Fibroblast of the conjunctiva (primary cell): ENCODE measurements at places on chromosomes 11 and 22.

DNA sequence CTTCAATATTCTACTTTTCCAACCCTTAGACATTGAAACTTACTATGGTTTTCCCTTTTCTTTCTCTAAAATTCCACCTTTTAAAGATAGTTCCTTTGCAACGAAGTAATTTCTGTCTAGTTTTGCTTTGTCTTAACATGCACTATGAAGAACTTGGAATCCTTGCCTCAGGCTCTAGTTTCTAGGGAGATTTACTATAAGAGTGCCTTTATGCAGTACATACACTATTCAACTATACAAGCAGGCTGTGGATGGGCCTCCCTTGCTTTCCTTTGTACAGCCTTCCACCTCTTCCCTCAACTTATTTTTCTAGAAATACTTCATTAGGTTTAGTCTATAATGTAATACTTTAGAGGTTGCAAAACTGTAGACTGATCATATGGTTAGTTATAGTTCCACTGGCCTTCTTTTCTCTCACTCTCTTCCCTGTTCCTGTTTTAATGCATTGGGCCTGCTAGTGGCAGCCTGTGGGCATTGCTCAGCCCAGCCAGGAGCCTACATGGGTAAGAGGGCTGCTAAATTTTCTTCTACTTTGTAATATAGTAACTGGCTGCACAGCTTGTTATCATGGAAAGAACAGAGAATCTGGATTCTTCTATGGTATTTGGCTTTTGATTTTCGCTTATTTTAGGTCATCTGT, 100.2 kb downstream of the C11orf87 start:
- DNase-seq = no peak

DNA sequence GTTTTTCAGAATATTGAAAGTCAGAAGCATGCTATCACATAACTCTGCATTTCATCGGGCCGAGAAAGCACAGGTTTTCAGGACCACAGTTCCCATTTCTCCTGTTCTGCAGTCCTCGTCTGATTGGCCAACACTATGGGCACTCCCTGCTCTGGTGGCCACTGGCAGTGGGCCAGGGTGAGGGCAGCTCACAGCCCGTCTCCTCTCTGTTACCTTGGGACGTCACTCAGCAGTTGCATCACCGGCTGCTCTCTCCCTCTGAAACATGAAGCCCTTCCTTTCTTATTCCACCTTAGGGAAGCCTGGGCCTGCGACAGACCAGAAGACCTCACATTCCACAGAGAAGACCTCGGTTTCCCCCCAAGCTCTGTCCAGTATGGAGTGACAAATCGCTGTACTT, 11.4 kb upstream of the MICAL3 start:
- DNase-seq = no peak

GRCh38 chr11:132941761-132942160, 590.5 kb downstream of the OPCML start:
- DNase-seq = no peak

DNA sequence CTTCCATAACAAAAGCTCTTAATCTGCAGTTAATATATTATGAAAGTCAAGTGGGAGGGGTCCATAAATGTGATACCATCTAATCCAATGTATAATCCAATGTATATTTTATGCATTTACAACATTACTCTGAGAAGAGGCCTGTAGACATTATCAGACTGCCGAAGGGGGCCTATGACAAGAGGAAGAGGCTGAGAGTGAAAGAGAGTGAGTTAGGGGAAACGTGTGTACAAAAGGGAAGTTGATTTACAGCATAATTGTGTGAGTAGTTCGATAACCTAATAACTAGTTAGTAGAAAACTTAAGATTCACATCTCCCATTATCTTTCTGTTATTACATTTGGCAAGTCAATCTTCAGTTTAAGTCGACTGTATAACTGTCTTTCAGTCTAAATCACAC, 86.6 kb downstream of the DDX10 start:
- no peak for DNase-seq

DNA sequence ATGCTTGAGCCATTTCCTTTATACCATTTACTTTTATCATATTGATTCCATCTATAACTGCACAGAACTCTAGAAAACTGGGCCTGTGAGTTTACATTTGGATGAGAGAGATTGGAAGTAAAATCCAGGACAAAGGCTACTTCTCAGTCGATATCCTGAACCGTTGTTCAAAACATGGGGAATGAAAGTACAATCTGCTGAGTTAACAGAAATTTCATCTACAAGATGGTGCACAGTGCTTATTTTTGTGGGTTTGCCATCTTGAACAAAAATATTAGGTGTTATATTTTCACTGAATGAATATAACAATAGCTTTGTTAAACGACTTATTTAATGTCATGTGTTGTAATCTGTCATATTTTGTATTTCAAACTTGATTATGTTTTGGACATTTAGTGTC, 622.6 kb downstream of the LUZP2 start:
- no peak for DNase-seq

GRCh38 chr22:41576877-41577276, 12.8 kb downstream of the PMM1 start:
- no peak for DNase-seq

DNA sequence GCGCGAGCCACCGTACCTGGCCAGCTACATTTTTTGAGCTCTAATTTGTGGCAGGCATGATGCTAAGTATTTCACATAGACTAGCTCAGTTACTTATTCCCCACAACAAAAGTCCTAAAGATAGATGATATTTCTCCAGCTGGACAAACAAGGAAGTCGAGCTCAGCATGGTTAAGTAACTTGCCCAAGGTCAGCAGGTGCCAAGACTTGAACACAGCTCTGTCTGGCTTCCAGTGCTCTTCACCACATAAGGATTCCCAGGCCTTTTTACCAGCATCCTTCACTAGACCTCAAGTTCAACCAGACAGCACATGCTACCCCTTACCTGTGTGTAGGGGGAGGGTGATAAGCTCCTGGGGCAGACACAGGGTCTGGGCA, 177.3 kb upstream of the NCAM1 start:
- DNase-seq = no peak

- no peak for DNase-seq
These were observed 7.3 kb downstream of the IFT27 start for GRCh38 chr22:36768616-36769015.

GRCh38 chr22:25067851-25068421, 115.4 kb downstream of the KIAA1671 start:
- no peak for DNase-seq

- DNase-seq = no peak
These were observed 13.4 kb downstream of the EPS8L2 start for GRCh38 chr11:719214-720016.

DNA sequence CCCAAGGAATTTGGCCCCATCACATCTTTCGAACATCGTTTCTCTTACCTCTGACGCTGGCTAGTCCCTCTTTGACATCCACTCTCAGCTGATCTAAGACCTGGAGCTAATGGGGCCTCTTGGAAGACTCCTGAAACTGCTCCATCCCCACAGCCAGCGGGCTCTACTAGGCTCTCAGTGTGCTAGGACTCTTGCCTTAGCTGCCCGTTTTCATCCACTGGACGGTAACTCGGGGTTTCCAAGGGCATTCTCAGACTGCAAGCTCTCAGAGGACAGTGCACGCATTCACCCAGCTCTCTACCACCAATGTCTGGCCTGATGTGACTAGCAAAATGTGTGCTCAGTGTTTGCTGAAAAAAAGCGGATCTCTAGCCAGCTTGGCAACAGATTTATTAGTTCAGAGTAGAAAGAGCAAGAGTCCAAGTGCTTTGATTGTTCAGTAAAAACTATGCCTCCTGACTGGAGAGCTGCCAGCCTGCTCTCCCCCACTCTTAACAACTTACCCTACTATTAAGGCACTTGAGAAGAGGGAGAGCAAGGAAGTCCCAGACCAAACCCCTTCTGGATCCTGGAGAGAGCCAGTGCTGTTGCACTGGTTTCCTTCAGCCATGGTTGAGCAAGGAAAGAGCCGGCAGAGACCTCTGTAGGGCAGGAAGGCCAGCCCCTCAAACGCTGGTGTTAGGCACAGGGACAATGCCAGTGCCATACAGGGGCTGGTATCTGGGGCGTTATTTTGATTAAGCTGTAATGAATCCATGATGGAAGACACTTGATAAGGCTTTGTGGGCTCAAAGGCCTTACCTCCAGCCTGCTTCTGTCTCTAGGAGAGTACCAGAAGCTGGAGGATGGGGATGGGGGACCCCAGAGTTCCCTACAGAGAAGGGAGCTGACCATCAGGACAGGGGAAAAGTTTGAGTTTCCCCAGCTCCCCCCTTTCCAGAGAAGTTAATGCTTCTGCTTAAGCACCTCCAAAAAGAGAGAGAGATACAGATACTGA, 9.2 kb downstream of the RELA start:
- no peak for DNase-seq

DNA sequence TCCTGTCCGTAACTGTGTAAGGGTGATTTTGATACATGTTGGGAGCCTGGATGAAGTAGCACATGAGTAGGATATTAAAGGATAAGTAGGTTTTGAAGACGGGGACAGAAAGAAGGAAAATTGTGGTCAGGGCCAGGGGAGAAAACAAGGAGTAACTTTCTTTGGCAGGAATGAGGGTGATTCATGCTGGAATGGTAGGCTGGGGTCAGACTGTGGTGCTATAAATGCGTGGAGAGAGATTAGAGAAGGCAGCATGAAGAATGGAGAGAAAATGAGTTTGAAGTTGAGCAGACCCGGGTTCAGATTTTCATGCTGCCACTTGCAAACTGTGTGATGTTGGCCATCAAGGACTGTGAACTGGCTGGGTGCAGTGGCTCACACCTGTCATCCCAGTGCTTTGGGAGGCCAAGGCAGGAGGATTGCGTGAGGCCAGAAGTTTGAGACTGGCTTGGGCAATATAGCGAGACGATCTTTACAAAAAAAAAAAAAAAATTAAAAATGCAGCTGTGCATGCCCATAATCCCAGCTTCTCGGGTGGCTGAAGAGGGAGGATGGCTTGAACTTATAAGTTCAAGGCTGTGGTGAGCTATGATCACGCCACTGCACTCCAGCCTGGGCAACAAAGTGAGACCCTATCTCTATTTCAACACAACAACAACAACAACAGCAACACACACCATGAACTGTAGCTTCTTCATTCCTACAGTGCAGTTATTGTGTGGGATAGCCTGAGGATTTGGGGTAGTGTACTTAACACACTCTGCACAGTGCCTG, 22.3 kb downstream of the ZBTB16 start:
- DNase-seq = no peak

DNA sequence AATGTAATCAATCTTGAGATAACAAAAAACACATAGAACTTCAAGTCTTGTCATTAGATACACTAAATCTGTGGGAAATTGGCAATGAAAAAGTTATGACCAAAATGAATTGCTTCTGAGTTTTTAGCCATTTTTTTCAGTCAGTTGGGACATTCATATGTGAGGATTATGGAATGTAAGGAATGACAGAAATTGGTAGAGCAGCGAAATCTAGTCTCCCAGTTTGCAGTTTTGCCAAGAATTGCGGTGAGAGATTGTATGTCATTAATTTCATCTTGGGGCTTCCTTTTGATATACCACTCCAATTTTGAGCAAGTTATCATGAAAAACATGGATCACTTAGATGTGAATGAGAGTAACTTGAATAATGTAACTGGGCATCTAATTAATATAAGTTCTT, 49.9 kb downstream of the SIK2 start:
- no peak for DNase-seq

- DNase-seq = no peak
These were observed 131.9 kb downstream of the TEAD1 start for GRCh38 chr11:12806113-12806512.

DNA sequence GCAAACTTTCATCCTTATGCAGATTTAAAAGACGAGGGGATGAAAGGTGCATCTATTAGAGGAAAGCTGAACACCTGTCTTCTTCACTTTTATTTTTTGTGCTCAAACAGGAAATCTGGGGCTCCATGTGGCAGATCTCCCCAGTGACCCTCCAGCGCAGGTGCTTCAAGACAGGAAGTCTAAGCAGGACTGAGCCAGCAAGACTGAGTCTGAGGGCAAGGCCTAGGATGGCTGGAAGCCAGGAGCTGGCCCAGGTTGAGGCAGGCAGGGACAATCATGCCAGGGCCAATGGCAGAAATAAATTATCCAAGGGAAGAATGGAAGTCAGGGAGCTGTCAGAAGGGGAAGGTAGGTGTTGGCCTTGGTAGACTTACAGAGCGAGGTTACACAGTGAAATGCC, 101.1 kb upstream of the SPON1 start:
- no peak for DNase-seq

GRCh38 chr11:19519912-19520641, 192.6 kb upstream of the NAV2 start:
- DNase-seq = no peak

DNA sequence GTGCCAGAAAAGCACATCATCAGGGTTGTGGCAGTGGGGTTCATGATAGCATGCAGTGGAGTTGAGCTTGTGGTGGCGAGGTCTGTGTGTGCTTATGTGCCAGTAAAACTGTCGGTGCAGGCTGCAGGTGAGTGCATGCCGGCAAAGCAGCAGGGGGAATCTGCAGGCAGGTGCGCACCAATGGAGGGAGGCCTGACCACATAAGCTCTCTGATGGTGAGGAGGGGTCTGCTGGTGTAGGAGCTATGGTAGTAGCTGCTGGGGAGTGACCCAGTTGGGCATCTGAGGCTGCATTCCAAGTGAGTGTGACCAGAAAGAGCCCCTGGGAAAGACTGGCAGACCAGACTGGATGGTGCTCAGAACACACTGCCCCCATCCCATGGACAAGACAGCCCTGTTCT, 121.5 kb downstream of the CNTN5 start:
- DNase-seq = no peak

GRCh38 chr11:122264121-122264520, 148.1 kb upstream of the BLID start:
- no peak for DNase-seq

GRCh38 chr11:134004496-134005172, 47.9 kb upstream of the IGSF9B start:
- DNase-seq = no peak

- no peak for DNase-seq
These were observed 16.9 kb upstream of the MUC5B start for GRCh38 chr11:1205987-1206331.

GRCh38 chr11:10413268-10413667, 41.8 kb upstream of the AMPD3 start:
- no peak for DNase-seq

GRCh38 chr22:20095521-20095920, 15.5 kb downstream of the DGCR8 start:
- no peak for DNase-seq

- DNase-seq = no peak
These were observed 183.0 kb downstream of the IGLL1 start for GRCh38 chr22:23397008-23397612.

DNA sequence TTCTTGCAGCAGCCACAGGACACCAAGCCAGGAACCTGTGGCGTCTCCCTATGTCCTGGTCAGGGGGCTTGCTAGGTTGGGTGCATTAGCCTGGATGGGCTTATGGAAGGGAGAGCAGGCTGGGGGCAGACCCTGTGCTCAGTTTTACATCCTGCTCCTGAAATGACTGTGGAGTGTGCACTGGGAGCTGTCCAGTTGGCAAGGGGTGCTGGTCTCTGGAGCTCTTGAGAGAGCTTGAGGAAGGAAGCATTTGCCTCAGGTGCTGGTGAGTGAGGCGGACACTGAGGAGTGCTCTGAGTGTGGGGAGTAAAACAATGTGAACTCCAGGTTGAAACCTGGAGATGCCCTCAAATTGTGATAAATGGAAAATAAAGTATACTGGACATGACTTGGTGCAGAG, 3.4 kb downstream of the SCGB1D4 start:
- DNase-seq = no peak
